A549 (cell line): ENCODE measurements at places on chromosomes 12 and 14. TPM values are rescaled to one million over a fixed set of nuclear protein-coding genes. Genes with fewer than 3 reads are reported as not detected.

The GPRC5D gene
- polyA plus RNA-seq, result not detected in 3 replicates

The SERPINA12 gene
- not detected in 3 replicates for polyA plus RNA-seq

The LIN7A gene
- 0.21 to 0.23 TPM (median 0.21 TPM) in 3 replicates for polyA plus RNA-seq

DNA sequence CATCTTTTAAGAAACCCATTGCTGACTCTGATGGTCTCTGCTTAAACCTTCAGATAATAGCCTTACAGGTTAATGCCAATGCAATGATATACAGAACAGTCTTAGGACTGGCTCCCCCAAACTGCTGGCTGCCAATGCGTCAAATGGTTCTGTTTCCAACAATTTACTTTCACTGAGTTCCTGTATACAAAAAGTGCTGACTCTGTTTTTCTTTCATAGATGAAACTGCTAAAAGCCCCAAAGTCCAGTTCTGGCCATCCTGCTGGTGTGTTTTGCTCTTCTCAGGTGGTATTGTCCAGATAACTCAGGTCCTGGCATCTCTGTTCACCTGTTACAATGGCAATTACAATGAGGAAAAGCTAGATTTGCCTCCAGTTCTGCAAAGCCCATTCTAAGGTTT, 326.9 kb downstream of the GRIN2B start:
- no peak for DNase-seq
